Progenitor cell of endocrine pancreas (in vitro differentiated cells): ENCODE measurements at places on chromosomes 11 and 22.

GRCh38 chr11:86202013-86202336 lies 42.6 kb upstream of the EED start:
- DNase-seq = no peak

DNA sequence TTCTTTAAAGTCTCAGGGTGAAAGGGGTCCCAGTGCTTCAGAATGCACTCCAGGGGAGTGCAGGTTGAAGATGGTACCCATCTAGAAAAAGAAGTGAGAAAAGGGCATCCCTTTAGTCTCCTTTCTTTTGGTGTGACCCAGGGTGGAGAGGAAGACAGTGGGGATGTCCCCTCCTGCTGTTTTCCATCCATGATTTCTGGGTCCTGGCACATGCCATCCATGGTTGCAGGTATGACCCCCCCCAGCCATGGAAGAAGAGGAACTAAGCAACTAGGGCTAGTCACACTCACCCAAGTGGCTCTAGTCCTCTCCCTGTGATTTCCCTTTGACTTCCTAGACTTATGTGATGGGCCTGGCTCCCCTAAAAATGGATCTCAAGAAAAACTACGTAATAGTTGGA lies 15.9 kb upstream of the EI24 start:
- no peak for DNase-seq

DNA sequence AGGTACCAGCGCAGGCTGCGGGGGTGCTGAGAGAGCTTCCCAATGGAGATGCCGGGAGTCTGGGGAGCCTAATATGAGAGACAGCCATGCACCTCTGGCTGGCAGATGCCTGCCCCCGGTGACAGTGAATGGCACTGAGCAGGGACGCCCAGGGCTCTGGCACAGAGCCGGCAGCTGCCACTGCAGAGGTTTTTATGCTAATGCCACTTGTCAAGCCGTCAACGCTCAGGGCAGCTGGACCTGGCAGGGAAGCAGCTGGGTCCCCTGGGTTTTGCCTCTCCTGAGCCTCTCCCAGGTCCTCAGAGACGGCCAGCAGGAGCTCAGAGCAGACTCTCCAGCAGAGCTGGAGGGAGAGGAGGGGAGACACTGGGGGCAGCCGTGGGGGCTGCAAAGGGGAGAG lies 573.6 kb downstream of the BUD13 start:
- no peak for DNase-seq

- no peak for DNase-seq
Observed at GRCh38 chr11:24932110-24933000, 435.5 kb downstream of the LUZP2 start.

DNA sequence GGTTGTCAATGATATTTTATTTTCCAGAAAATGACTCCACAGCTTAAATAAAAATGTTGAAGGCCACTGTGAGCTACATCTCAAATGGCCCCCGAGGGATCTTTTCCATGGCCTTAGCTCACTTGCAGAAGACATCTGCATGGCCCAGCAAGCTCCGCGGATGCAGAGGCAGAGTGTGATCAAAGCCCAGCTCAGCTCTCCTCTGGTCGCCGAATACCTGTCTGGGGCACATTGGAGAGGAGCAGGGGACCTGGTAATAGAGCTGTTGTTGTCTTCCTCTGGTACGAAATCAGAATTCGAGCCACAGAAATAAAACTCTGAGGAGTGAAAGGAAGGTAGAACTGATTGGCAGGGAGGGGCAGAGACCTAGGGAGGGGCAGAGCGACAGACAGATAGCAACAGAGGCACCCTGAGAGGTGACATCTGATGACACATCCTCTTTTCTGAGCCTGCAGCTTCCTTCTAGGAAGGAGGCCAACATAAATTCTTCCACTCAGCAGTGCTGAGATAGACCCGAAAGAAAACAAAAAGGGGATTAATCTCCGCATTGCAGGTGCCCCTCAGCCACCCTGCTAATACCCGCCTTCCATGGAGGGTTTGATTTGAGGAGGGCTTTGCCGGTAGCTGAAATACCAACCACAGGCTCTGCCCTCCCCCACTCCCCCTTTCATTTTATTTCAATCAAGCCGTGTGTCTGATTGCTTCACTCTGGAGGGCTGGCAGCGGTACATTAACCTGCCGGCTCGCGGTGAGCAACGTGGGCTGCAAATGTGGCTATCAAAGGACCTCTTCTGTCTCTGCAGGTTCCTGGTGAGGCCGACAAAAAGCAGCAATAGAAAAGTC lies 759.4 kb downstream of the OPCML start:
- no peak for DNase-seq

DNA sequence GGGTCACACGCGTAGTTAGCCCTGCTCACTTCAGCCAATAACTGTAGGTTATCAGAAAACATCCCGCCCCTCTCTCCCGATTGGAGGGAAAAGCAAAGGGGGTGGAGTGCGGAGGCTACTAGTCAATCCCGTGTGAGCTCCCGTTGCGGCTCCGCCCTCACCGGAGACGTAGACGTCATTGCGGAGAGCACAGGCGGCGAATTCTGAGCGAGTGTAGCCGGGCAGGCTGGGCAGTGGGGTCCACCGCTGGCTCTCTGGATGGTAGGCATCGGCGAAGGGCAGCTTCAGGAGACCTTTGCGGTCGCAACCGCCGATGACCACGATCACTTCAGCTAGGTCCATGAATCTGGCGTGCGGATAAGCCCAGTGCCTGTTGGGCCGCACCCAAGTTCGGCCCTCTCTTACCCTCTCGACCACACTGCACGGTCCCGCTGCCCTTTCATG lies 4.7 kb downstream of the KLHL35 start:
- no peak for DNase-seq

GRCh38 chr11:65488273-65489034 lies 10.4 kb upstream of the MALAT1 start:
- DNase-seq = no peak

DNA sequence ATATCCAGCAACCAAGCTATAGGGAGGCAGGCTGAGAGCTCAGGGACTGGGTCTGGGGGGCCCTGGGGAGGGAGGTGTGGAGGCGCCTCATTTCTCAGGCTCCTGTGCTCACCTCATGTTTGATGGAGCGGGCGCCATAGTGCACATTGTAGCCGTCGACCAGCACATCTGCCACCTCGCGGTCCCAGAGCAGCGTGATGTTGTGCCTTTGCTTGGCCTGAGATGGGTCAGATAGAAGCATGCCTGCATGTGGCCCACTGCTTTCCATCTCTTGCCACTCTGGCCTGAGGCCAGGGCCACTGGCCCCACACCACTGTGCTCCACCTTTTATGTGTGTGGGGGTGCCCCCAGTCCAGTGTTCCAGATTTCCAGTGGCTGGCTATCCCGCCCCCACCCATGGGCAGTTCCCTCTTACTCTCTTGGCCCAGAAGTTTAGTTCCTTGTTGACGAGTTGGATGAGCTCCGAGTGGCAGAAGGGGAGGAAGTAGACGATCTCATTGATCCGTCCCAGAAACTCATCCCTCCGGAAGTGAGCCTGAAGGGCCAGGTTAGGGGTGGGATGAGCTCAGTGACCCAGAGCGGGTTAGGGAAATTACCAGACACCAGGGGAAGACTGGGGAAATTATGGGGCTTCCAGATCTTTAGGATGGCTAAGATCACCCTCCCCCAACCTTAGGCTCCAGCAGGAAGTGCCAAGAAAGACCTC lies 50.1 kb upstream of the PHOX2A start:
- no peak for DNase-seq

GRCh38 chr22:27820896-27821866 lies 19.6 kb upstream of the MN1 start:
- no peak for DNase-seq

DNA sequence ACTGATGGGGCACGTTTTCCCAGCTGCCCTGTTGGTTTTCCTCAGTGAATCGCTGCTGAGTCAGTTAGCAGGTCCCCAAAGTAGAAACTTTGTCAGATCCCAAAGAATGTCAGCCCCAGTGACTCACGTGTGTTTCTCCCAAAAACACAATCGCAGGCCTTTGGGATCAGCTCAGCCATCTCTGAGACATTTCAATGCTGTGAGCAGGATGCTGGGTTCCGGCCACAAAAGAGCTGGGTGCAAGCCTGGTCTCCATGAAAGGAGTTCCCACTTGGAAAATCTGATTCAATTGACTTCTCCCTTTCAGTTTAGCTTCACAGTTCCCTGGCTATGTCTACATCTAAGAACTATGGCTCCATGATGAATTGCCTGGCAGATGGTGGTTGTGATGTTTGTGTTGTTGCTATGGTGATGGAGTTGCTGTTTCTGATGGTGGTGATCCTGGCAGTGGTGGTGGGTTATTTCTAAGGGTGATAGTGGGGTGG lies 28.0 kb downstream of the MYEOV start:
- DNase-seq = no peak

DNA sequence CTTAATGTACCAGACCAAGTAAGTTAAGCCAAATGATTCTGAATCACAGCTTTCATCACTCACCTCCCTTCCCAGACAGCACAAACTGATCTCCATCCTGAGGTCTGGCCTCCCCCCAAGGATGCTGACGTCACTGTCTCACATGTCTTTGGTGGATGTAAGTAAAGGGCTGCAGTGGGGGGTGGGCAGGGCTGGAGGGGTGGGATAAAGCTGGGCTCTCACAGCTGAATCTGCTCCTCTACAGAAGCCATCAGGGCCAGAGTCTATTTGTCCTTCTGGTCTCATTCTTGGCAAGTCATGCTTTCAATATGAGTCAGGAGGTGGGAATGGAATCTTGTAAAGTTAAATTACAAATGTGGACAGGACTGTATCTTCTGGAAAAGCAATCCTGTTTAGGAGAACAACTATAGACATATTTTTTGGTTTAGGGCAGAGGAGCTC lies 32.7 kb downstream of the P4HA3 start:
- DNase-seq = no peak

DNA sequence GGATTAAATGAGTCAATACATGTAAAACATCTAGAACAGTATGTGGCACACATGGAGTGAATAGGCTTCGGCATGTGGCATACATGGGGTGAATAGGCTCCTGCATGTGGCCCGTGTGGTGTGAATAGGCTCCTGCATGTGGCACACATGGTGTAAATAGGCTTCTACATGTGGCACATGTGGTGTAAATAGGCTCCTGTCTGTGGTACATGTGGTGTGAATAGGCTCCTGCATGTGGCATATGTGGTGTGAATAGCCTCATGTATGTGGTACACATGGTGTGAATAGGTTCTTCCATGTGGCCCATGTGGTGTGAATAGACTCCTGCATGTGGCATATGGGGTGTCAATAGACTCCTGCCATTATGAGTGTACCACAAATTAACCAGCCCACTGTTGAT lies 219.1 kb upstream of the KIRREL3 start:
- no peak for DNase-seq

GRCh38 chr11:46127150-46127638 lies 5.9 kb upstream of the PHF21A start:
- no peak for DNase-seq

GRCh38 chr11:130536106-130537040 lies 87.9 kb downstream of the ADAMTS15 start:
- no peak for DNase-seq

DNA sequence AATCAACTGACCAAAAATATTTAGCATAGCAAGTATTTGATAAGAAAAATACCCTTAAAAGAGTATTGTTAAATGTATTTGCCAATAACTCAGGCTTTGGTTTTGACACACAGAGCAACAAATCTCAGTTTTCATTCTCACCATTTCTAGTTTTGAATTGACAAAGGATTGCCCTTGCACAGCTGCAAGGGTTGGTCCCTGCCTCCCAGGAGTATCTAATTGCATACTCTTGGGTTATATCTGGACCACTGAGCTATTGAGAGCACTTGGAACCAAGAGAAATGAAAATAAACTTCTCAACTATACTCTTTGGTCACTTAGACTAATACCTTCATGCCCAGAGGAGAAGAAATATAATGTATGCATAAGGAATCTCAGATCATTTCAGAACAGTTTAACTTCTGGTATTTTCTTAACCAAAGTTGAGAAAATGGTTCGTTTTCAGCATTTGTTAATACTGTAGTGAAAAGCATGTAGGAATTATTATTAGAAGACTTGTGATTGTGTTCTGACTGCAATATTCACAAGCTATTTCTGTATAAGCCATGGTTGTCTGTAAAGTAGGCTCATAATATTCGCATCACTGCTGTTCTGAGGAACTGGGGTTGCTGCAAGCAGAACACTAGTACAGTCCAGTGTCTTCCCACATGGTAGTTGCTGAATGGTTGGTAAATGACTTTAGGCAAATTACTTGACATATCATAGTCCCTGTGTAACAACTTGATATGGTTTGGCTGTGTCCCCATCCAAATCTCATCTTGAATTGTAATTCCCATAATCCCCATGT lies 7.9 kb downstream of the C2CD3 start:
- DNase-seq = no peak

- no peak for DNase-seq
Observed at GRCh38 chr11:119100246-119100970, 1.2 kb downstream of the DPAGT1 start.

GRCh38 chr22:45472426-45472825 lies 30.3 kb upstream of the FBLN1 start:
- DNase-seq = no peak

DNA sequence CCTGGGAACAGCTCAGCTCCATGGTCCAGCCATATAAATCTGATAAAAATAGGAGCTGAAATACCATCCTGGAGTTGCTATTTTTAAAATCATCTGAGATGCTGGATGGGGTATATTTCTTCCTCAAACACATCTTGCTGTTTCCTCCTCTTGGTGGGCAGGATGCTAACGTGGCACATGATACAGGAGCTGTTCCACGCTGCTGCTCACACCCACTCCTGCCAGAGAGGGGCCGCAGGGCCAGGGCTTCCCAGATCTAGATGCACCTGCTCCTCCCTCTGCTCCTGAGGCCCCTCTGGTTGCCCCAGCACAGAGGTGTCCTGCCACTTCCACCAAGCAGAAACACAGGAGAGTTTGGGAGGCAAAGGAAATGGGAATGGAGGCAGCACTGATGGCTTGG lies 3.3 kb upstream of the ST3GAL4 start:
- no peak for DNase-seq

- DNase-seq = no peak
Observed at GRCh38 chr11:133742353-133742752, 103.0 kb downstream of the SPATA19 start.

DNA sequence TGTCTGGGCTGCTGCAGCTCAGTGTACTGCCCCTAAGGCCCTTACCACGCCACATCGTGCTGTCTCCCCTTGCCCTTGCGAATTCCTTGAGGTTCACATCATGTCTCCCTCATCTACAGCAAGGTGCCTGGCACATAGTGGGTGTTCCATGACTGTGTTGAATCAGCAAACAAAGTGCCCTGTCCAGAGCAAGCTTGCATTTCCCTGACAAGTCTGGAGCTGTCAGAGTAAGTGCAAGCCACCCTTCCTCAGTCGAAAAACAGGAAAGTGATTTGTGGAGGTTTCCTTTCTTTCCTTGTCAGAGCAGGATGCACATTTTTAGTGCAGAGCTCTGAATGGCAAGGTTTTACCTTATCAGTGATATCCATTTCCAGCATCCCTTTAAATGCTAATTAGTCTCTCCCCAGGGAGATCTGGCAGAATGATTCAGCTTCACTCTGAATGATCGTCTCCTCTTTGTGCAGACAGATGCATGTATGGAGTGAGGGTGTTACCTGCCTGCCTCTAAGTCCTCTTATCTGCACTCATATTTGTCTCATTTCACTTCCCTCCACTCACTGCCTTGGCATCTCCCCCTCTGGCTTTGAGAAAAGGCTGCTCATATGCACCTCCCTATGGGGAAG lies 331.2 kb downstream of the TMEM135 start:
- no peak for DNase-seq

GRCh38 chr22:44701187-44701790 lies 715 bp upstream of the PRR5 start:
- DNase-seq = no peak

- DNase-seq = no peak
Observed at GRCh38 chr22:26690654-26691376, 33.4 kb downstream of the MIAT start.

- DNase-seq = no peak
Observed at GRCh38 chr22:30266445-30267381, at the start of gene OSM. TSS of gene OSM (minus strand) at chr22:30266851. CDS start at chr22:30266799, 52 bp downstream.

GRCh38 chr22:26592421-26592891 lies 2.5 kb upstream of the TPST2 start:
- no peak for DNase-seq
